AG08395 (cell line): ENCODE measurements at places on chromosomes 7 and 10.

DNA sequence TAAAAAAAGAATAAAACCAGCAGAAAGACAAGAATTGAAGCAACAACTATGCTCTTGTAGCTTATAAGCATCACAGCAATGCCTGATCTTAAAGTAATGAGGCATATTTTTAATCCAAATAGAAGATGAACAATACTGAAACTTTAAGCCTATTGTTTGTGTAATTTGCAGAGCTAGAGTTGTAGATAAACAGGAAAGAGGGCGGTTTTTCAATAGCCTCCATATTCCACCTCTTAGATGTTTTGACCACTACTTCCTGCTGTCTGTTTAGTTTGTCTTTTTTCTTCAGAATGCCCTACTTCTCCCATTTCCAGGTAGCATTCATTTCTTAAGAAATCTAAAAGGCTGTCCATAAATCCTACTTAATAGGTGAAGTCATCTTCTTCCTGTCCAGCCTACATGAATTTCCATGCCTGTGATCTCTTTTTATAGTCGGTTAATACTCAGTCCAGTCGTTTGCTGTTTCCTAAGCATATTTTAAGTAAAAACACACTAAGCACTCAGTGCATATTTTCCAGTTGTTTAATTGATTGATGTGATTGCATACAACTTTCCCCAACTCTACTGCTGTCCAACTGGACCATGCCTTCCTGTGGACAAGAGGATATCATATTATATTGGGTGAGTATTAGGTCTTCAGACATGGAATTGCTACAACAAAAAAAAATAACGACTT lies 308.1 kb downstream of the TFEC start:
- DNase-seq = no peak

- DNase-seq = no peak
These were observed 102.5 kb upstream of the RPA3 start for GRCh38 chr7:7820939-7821338.

DNA sequence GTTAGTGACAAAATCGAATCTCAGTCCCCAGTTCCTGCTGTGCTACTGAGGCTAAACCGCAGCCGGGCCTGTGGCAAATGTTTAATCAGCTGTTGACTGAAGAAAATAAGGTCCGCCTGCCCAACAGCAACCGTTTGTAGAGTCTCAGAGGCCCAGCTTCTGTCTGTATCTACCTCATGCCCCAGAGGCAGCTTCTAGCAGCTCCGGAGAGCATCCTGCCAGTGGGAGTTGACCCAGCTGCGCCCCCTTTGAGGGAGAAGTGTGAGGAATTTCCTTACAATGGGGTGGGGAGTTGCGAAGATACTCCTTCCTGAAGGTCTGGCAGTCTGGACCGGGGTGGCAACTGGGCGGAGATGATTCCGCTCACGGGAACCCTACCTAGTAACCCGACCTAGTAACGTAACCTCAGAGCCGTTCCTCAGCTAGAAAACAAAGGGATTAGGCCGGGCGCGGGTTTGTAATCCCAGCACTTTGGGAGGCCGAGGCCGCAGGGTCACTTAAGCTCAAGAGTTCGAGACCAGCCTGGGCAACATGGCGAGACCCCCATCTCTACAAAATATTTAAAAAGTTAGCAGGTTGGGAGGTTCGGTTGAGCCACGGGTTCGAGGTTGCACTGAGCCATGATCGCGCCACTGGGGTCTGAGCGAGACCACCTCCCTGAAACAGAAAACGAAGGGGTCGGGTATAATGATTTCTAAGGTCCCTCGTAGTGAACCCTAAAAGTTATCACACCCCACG lies 846 bp upstream of the ZNF775 start:
- DNase-seq = peak; percentile 69

DNA sequence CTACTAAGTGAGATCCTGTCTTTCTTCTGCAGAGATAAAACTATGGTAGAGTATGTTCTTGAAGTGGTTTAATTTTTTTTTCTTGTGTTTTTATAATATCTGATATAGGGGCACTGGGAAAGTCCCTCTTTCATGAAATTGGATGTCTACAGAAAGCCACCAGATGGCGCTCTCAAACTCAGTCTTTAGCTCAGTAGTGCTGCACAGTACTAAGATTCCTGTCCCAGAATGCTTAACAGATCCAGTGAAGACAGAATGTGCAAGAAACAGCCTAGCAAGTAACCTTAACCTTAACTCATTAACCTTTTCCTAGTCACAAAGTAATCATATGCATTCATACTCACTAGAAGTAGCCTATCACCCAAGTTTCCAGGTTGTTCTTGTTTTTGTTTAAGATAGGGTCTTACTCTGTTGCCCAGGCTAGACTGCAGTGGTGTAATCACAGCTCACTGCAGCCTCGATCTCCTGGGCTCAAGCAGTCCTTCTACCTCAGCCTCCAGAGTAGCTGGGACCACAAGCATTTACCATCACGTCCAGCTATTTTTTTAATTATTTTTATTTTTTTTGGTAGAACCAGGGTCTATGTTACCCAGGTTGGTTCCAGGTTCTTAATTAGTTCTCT lies 56.7 kb downstream of the IDE start:
- DNase-seq = peak; percentile 76

GRCh38 chr7:148079206-148080080 lies 511.1 kb upstream of the C7orf33 start:
- DNase-seq = no peak
